ENCODE measurements at places on chromosomes 5 and 9.

DNA sequence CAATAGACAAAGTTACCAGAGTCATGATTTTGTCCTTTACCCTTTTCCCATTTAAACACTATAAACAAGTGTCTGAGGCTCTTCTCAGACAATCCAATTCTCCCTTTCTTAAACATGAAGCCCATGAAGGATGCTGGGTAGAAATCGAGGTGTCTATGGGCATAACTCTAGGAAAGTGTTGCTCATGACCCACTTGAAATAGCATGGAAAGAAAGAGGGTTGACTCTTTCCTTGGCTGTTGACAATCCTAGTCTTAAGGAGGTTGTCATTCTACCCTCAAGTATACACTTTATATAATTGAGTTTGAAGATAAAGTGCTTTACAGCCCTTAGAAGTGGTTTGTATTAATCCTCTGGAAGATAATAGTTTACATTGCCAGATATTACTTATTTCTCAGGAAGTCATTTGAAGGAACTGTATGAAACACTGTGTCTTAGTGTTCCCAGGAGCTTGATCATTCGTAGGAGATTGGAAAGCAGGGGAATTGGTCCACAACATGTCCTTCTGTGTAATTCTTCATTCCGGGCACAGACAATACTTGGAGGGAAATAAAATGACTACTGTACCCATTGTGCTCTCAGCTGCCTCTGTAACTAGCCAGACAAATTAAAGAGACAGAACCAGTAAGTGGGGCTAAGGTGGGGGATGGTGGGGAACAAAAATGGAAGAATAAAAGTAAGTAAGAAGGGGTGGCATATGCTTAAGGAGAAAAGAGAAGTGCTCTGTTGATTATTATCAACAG, 1078.3 kb upstream of the DMAC1 start:
- no peak for DNase-seq

- DNase-seq, result no peak
Observed at GRCh38 chr9:96270236-96270744, 31.7 kb downstream of the HSD17B3 start.

GRCh38 chr5:173530547-173530946, 85.9 kb downstream of the BOD1 start:
- DNase-seq, result no peak

DNA sequence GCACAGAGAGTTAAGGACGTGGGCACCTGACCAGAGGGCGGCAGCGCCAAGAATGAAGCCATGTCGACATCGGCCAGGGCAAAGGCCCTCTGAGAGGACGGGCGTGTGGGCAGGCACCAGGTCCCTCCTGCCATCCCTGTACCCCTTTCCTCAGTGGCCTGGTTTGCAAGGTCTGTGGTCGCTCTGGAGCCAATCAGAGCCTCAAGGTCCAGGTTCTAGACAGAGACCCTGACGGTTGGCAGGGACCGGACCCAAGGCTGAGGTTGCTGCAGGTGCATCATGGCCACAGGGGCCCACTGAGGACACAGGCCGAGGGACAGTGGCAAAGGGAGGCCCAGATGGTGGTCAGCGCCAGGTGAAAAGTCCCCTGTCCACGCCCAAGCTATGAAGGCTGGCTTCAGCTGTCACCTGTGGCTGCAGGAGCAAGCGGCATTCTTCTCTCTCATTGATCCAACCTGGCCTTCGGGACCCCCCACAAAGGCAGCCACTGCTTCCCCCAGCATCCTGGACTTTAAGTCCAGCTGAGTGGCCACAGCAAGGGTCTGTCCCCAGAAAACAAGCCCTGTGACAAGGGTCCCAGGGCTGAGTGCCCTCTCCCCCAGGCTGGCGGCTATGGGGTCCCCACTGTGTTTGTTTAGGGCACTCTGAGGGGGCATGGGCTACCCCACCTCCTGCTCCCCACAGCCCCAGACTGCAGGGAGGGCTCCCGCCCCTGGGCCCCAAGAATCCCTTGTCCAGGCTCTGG, 48.9 kb downstream of the VAV2 start:
- DNase-seq, result no peak

GRCh38 chr9:6218099-6218502, 2.5 kb downstream of the IL33 start:
- DNase-seq, result no peak

- no peak for DNase-seq
Observed at GRCh38 chr9:128921881-128922763, 1.3 kb downstream of the PHYHD1 start.

DNA sequence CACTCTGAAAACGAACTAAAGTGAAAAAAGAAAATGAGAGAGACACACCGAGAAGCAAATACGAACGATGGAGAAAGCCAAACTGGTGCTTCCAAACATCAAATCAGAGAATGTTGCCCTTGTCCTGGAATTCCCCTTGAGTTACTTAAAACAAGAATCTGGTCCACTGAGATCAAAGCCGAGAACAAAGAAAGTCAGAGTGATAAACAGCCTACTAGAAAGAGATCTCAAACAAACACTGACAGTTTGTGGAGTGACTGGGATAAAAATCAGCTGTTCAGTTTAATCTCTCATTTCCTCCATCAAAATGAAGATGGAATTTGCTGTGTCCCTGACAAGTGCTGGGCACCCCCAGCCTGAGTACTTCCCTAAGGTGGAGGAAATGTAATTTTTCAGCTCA, 582.6 kb downstream of the NR2F1-AS1 start:
- no peak for DNase-seq

GRCh38 chr5:74294231-74294705, 346.3 kb downstream of the ENC1 start:
- no peak for DNase-seq
